ENCODE measurements at places on chromosomes 13 and 19. TPM values are rescaled to one million over a fixed set of nuclear protein-coding genes. Genes with fewer than 3 reads are reported as not detected.

KCNN1 gene
- 0.22 TPM for total RNA-seq

PLPP2 gene
- 104 TPM for total RNA-seq

RXFP2 gene
- not detected for total RNA-seq

ZNF492 gene
- not detected for total RNA-seq

CCNA1 gene
- 0.56 TPM for total RNA-seq

VSTM1 gene
- total RNA-seq = 0.57 TPM

CD37 gene
- total RNA-seq = not detected

PTPRS gene
- total RNA-seq = 21.5 TPM

COL4A1 gene
- total RNA-seq = 95.5 TPM

PABPC3 gene
- 0.17 TPM for total RNA-seq

ZNF91 gene
- total RNA-seq = 0.16 TPM

IRGC gene
- total RNA-seq = not detected

METTL21C gene
- total RNA-seq = not detected

ZNF723 gene
- not detected for total RNA-seq

ZNF564 gene
- 2.0 TPM for total RNA-seq

KMT5C gene
- total RNA-seq = 7.5 TPM

TEX29 gene
- 0.17 TPM for total RNA-seq

LRRC63 gene
- total RNA-seq = not detected

MRPL34 gene
- total RNA-seq = 96.7 TPM

SPTBN4 gene
- 0.91 TPM for total RNA-seq

BABAM1 gene
- 62.0 TPM for total RNA-seq

ZNF229 gene
- total RNA-seq = 2.9 TPM

SCN1B gene
- 17.4 TPM for total RNA-seq

UBL5 gene
- total RNA-seq = 465 TPM

CFAP97D2 gene
- total RNA-seq = not detected

FFAR1 gene
- total RNA-seq = not detected

GPC5 gene
- total RNA-seq = not detected

ZNF491 gene
- total RNA-seq = not detected

TJP3 gene
- 0.73 TPM for total RNA-seq

ZSCAN4 gene
- total RNA-seq = not detected

ZNF497 gene
- 1.5 TPM for total RNA-seq

ATXN8OS gene
- not detected for total RNA-seq

GZMM gene
- total RNA-seq = 0.25 TPM

GTF2F2 gene
- total RNA-seq = 20.4 TPM

SLITRK6 gene
- total RNA-seq = 0.58 TPM

DCT gene
- total RNA-seq = not detected

ZNF835 gene
- total RNA-seq = not detected

IFNL1 gene
- 0.28 TPM for total RNA-seq

All from A549 treated with DMSO at 1 μM for 4 hours (cell line).